Stimulated activated CD4-positive, alpha-beta T cell treated with anti-CD3 and anti-CD28 coated beads, Interleukin-15, amount 100 ng/mL, for 48 hours (primary cell): ENCODE measurements at places on chromosomes 12 and 14.

DNA sequence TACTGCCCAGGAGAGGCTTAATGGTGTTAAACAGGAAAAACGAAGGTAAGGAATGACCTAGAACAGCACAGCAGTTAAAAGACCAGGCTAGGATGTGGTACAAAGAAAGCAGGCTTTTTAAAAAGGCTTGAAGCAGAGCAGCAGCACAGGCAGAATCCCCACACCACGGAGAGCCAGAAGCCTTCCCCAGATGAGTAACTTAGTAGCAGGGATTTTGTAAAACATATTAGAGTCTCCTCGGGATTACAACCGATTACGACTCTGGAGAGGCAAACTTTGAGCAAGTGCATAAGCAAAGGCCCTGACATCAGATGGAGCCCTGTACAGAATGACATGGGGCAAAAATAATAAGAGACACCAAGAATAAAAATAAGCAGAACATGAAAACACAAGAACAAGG lies 37.1 kb upstream of the DHRS4 start:
- DNase-seq, result no peak

DNA sequence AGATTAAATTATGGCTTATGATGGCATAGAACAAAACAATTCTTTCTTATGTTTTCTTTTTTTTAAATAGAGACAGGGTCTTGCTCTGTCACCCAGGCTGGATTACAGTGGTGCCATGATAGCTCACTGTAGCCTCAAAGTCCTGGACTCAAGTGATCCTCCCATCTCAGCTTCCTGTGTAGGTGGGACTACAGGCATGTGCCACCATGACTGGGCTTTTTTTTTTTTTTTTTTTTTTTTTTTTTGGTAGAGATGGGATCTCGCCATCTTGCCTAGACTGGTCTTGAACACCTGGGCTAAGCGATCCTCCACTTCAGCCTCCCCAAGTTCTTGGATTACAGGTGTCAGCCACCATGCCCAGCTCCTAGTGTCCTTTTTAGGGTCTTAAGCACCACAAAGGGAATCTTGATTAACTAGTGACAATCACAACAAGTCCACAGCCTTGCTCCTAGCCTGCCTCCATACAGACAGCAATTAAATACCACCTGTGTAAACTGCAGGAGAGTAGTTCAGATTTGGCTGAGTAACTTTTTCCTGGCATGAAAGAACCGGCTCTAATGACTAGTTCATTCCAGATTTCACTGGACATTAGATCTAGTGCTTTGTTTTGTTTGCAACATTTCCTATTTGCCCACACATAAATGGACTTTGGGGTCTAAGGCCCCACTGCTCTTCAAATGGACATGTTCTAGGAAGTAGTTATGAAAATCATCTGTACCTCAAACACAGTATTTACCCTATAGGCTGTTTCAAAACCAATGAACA lies 61.6 kb downstream of the SH2B3 start:
- DNase-seq, result no peak

DNA sequence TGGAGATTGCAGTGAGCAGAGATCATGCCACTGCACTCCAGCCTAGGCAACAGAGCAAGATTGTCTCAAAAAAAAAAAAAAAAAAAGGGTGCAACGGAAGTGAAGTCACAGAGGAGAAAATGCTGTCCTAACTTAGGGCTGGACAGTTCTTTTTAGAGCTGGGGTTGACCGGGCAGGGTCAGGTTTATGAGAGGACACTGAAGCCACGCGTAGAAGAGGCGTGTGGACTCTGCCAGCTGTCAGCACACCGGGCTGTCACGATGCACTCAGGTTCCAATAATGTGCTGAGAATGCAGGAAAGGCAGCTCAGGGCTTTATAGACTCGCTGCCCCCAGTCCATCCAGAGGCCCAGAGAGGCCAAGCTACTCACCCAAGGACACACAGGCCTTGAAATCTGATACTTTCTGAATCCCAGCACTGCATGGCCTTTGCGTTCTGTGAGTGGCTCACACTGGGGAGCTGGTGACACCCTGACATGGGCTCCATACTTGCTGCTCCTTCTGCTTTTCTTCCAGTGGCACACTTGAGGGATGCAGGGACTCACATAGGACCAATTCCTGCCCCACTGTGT lies 28.9 kb upstream of the SPPL3 start:
- DNase-seq, result no peak

GRCh38 chr12:94649349-94650142 lies 811 bp downstream of the TMCC3 start:
- DNase-seq, result no peak

GRCh38 chr14:78982551-78982950 lies 812.4 kb downstream of the NRXN3 start:
- DNase-seq, result no peak

DNA sequence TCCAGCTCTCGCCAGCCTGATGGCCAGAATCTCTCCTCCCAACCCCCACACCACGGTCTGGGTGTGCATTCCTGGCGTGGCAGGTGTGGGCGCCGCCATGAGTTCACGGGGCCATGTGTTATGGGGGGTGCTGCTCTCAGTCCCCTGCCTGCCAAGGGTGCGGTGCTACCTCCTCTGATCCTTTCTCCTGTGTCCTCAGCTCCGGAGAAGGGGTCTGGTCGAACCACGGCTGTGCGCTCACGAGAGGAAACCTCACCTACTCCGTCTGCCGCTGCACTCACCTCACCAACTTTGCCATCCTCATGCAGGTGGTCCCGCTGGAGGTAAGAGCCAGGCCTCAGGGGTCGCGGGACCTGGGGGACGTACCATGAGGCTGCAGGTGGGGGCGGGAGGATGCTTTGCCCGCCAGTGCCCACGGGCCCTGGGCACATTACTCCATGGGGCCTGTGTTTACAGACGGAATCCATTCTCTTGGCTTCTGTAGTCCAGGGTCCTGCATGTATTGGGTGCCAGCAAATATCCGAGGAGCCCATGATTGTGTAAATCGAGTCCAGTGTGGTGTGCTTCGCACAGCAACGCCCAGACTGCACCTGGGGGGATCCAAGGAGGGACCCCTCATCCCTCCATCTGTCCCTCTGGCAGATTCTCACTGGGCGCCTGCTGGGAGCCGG lies 130.8 kb downstream of the ADGRD1 start:
- DNase-seq, result no peak

- DNase-seq, result no peak
Measured at GRCh38 chr12:47067771-47068431, 11.5 kb upstream of the PCED1B start.

DNA sequence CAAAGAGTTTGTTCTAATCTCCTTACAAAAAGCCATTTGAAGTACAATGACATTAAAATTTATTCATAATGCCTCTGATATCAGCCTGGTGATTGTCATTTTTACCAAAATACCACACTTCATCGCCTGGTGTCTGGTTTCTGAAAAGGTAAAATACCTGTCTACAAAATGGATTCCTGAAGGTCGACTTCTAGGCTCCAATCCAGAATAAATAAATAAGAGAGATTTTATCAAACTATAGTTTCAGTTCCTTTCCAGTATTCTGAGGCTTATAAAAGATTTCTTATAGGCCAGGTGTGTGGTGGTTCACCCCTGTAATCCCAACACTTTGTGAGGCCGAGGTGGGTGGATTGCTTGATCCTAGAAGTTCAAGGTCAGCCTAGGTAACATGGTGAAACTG lies 340.7 kb downstream of the SLC16A7 start:
- no peak for DNase-seq

- DNase-seq, result no peak
Measured at GRCh38 chr12:13843841-13844240, 137.6 kb downstream of the GRIN2B start.

DNA sequence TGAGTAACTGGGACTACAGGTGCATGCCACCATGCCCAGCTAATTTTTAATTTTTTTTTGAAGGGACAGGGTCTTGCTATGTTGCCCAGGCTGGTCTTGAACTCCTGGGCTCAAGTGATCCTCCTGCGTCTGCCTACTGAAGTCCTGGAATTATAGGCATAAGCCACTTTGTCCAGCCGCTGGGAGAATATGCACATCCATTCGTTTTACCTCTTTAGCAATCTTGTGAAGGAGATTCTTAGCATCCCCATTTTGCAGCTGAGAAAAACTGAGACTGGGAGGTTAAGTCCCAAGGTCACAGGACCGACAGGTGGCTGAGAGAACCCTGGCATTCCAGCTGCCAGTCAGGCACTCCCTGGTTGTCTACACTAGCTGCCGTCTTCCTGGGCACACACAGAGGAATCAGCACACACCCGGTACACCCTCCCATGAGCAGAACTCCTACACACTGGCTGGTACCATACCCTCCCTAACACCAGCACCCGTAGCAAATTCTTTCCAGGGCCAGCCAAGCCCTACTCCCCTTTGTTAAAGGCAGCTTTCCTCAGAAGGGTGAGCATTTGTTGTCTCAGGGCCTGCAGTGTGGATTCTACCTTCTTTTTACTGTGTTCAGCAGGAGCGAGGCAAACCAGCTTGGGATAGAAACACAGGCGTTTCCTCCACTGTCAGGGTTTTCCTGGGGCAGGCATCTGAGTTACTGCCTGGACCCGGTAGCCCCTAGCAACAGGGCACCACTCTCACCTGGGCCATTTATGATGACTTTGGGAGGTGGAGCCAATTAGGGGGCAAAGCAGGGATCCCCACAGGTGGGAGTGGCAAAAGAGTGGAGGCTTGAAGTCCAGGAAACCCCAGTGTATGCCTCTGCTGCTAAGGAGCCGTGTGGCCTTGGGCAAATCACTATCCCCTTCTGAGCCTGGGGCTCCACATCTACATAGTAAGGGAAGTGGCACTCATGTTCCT lies 70.2 kb downstream of the IRF2BPL start:
- no peak for DNase-seq
